ENCODE measurements at places on chromosomes 6 and 20. TPM values are rescaled to one million over a fixed set of nuclear protein-coding genes. Genes with fewer than 3 reads are reported as not detected.
A peak's percentile ranks its signal among the peaks of the same experiment; 100 is the strongest.

Gene UNC5CL
- total RNA-seq: 0.52 TPM

- no peaks in the 10 kb centered on the region for H3K36me3 ChIP-seq
- no peak overlapping the region for H3K27ac ChIP-seq
- H3K27me3 ChIP-seq: no peaks in the 10 kb centered on the region
Observed at GRCh38 chr20:48538856-48539255, 288.9 kb downstream of the PREX1 start.

DNA sequence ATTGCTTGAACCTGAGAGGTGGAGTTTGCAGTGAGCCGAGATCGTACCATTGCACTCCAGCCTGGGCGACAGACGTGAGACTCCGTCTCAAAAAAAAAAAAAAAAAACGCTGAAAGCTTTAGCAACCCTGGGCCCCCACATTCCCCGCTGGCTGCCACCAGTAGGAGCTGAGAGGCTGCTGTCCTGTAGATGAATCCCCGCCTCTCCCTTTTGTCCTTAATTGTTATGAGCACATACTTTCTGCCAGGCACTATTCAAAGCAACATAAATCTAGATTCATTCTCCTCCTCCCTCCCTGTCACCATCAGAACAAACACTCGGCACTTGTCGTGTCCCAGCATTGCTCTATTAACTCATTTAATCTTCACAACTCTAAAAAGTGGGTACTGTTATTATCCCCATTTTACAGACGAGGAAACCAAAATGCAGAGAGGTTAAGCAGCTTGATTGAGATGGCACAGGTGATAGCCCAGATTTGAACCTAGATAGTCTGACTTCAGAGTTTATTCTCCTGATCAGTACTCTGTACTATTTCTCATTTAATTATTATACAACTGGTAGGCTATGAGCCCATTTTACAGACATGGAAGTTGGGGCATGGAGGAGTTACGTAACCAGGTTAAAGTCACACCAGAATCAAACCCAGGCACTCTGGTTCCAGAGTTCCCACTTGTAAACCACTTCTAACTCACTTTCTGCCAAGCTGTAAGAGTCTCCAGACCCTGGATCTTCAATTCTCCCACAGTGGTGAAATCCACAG is 97.4 kb downstream of the EYA2 start:
- no peaks in the 10 kb centered on the region for H3K36me3 ChIP-seq
- DNase-seq: no peak
- H3K4me1 ChIP-seq: peaks cover 12% of the 10 kb centered on the region

DNA sequence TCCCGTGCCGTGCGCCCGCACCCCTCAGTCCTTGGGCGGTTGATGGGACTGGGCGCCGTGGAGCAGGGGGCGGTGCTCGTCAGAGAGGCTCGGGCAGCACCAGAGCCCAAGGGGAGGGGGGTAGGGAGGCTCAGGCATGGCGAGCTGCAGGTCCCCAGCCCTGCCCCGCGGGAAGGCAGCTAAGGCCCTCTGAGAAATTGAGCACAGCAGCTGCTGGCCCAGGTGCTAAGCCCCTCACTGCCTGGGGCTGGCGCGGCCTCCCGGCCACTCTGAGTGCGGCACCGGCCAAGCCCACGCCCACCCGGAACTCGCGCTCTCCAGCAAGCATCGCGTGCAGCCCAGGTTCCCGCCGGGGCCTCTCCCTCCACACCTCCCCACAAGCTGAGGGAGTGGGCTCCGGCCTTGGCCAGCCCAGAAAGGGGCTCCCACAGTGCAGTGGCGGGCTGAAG is 16.4 kb downstream of the SOX4 start:
- no peaks in the 10 kb centered on the region for H3K36me3 ChIP-seq
- peaks cover 14% of the 10 kb centered on the region for H3K4me1 ChIP-seq
- no peaks in the 10 kb centered on the region for H3K27me3 ChIP-seq

GRCh38 chr6:45163952-45164766 is 164.0 kb upstream of the RUNX2 start:
- H3K27me3 ChIP-seq: no peaks in the 10 kb centered on the region
- H3K4me3 ChIP-seq: no peak overlapping the region
- DNase-seq: no peak
- H3K4me1 ChIP-seq: no peaks in the 10 kb centered on the region

Gene MTFR2
- not detected for total RNA-seq

Gene CNR1
- 12.9 TPM for total RNA-seq

DNA sequence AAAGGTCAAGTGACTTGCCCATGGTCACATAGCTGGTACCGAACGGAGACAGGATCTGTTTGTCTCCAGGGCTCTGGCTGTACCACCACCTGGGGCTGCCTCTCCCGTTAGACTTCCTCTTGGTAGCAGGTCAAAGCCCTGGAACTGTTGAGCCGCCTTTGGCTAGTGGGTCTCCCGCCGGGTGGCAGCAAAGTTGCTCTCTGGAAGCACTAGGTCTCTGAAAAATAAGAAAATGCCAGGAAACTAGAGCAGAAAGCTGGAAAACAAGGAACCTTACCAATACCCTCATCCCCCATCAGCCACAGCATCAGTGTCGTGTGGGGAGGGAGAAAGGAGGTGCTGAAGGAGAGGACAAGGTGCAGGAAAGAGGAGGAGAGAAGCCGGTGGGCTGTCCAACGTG is 291.0 kb upstream of the SUPT3H start:
- H3K36me3 ChIP-seq: no peaks in the 10 kb centered on the region
- DNase-seq: no peak
- H3K4me1 ChIP-seq: peaks cover 4% of the 10 kb centered on the region
- H3K27ac ChIP-seq: no peak overlapping the region

GRCh38 chr20:56634735-56635385 is 5.8 kb downstream of the TFAP2C start:
- peaks cover 1% of the 10 kb centered on the region for H3K36me3 ChIP-seq
- H3K27ac ChIP-seq: no peak overlapping the region
- H3K4me3 ChIP-seq: no peak overlapping the region
- peaks cover 21% of the 10 kb centered on the region for H3K27me3 ChIP-seq
- H3K4me1 ChIP-seq: peaks cover 17% of the 10 kb centered on the region
- DNase-seq: no peak

DNA sequence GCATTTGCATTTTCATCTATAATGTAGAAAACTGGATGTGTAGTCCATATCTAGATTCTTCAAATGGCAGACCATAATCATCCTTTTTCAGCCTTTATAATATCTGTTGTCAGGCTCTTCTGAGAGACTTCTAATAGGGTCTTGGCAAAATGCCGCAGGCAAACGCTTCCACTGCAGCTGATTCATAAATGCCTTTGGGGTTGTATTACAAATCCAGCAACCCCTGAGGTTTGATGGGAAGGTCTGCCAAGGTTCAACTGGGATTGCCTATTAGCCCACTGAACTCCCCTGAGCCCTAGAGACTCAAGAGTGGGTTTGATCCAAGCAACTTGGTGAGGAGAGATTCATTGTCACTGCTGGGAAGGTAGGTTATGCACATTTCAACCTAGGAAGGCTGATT is 365.2 kb upstream of the POU3F2 start:
- H3K4me3 ChIP-seq: no peak overlapping the region
- no peak for DNase-seq
- H3K36me3 ChIP-seq: no peaks in the 10 kb centered on the region

GRCh38 chr6:82702574-82702973 is 339.0 kb downstream of the TPBG start:
- no peaks in the 10 kb centered on the region for H3K27me3 ChIP-seq
- no peak for DNase-seq
- peaks cover 15% of the 10 kb centered on the region for H3K4me1 ChIP-seq
- H3K4me3 ChIP-seq: no peak overlapping the region
- no peaks in the 10 kb centered on the region for H3K36me3 ChIP-seq

GRCh38 chr6:136134751-136135150 is 115.4 kb downstream of the MTFR2 start:
- H3K4me3 ChIP-seq: no peak overlapping the region
- no peak for DNase-seq
- no peaks in the 10 kb centered on the region for H3K27me3 ChIP-seq

- peak overlapping the region; percentile 77 for H3K27ac ChIP-seq
- H3K27me3 ChIP-seq: no peaks in the 10 kb centered on the region
- peaks cover 28% of the 10 kb centered on the region for H3K4me1 ChIP-seq
- H3K36me3 ChIP-seq: no peaks in the 10 kb centered on the region
- no peak for DNase-seq
Observed at GRCh38 chr6:146914489-146915483, 289.4 kb upstream of the STXBP5 start.

DNA sequence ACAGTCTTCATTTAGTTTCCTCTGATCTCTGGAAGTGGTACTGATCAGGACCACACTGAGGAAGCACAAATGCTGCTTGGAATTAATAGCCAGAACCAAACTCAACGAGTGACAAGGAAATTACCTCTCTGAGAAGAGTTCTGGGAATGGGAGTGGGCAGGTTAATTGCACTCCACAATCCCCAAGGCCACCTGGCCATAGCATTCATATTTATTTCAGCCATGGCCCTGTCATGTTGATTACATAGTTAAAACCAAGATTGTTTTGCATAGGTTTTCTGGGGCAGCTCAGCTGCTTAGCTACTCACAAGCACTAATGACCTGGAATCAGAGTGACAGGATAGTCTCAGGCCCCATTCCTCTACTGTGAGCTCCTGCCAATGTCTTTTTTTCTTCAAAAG is 230.2 kb upstream of the RIMS1 start:
- H3K36me3 ChIP-seq: no peaks in the 10 kb centered on the region
- H3K27ac ChIP-seq: no peak overlapping the region
- H3K4me3 ChIP-seq: no peak overlapping the region
- H3K27me3 ChIP-seq: no peaks in the 10 kb centered on the region
- no peak for DNase-seq
- no peaks in the 10 kb centered on the region for H3K4me1 ChIP-seq

GRCh38 chr6:22751223-22751622 is 181.9 kb downstream of the HDGFL1 start:
- no peaks in the 10 kb centered on the region for H3K36me3 ChIP-seq
- H3K27me3 ChIP-seq: no peaks in the 10 kb centered on the region
- H3K4me3 ChIP-seq: no peak overlapping the region
- no peaks in the 10 kb centered on the region for H3K4me1 ChIP-seq
- no peak overlapping the region for H3K27ac ChIP-seq

Gene THEMIS
- 0.23 TPM for total RNA-seq

Gene NKX2-2
- total RNA-seq: not detected

GRCh38 chr6:13251242-13251641 is 77.1 kb downstream of the TBC1D7 start:
- no peaks in the 10 kb centered on the region for H3K36me3 ChIP-seq
- H3K4me1 ChIP-seq: no peaks in the 10 kb centered on the region
- H3K4me3 ChIP-seq: no peak overlapping the region
- no peak for DNase-seq
- no peak overlapping the region for H3K27ac ChIP-seq
- H3K27me3 ChIP-seq: no peaks in the 10 kb centered on the region

Gene PTK6
- total RNA-seq: 0.06 TPM

DNA sequence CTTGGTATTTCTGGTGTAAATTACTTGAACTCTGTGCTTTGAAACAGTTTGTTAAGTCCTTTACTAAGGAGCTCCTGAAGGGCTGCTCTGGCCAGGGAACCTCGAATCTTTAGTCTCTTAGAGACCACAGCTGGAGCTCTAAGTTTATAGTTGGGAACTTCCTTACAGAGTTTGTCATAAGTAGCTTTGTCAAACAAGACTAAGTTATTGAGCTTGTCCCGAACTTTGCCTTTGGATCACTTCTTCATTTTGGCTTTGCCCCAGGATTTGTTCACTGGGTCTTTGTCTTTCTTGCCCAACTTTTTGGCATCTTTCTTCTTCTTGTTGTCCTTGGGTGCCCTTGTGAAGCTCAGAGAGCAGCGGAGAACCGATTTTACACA is 64.8 kb downstream of the FAM50B start:
- no peaks in the 10 kb centered on the region for H3K36me3 ChIP-seq
- H3K4me3 ChIP-seq: no peak overlapping the region
- H3K27me3 ChIP-seq: no peaks in the 10 kb centered on the region
- no peak for DNase-seq

DNA sequence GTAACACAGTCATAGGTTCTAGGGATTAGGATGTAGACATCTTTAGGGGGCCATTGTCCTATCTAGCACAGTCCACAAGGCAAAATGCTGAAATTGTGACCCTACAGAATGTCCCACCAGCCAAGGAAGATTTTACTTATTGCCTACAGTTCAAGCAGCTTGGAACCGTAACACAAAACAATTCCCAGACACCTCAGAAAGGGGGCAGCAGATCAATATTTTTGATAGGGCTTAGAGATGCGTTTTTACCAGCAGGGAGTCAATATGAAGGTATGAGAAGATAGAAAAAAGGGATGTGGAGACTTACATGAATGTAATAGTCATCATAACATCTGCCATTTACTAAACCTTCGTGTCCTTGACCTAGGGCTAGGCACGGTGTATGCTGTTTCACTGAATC is 81.0 kb downstream of the TMEM170B start:
- no peak overlapping the region for H3K4me3 ChIP-seq
- no peak overlapping the region for H3K27ac ChIP-seq
- no peaks in the 10 kb centered on the region for H3K27me3 ChIP-seq
- DNase-seq: no peak
- no peaks in the 10 kb centered on the region for H3K36me3 ChIP-seq

Gene PLA2G7
- total RNA-seq: 0.26 TPM

Gene ISM1
- total RNA-seq: 5.9 TPM

Gene PDE7B
- 11.2 TPM for total RNA-seq

Gene PRDM1
- 5.1 TPM for total RNA-seq

Gene PRND
- not detected for total RNA-seq

DNA sequence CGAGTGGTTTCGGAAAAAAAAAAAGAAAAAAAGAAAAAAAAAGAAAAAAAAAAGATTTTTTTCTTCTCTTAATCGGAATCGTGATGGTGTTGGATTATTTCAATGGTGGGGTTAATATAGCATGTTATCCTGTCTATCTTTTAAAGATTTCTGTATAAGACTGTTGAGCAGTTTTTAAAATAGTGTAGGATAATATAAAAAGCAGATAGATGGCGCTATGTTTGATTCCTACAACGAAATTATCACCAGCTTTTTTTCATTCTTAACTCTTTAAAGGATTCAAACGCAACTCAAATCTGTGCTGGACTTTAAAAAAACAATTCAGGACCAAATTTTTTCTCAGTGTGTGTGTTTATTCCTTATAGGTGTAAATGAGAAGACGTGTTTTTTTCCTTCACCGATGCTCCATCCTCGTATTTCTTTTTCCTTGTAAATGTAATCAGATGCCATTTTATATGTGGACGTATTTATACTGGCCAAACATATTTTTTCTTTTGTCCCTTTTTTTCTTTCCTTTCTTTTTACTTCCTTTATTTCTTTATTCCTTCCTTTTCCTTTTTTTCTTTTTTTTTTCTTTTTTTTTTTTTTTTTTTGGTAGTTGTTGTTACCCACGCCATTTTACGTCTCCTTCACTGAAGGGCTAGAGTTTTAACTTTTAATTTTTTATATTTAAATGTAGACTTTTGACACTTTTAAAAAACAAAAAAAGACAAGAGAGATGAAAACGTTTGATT is 3.6 kb downstream of the SOX4 start:
- peaks cover 15% of the 10 kb centered on the region for H3K4me1 ChIP-seq
- no peak for DNase-seq
- peak overlapping the region; percentile 91 for H3K27ac ChIP-seq
- H3K4me3 ChIP-seq: peak overlapping the region; percentile 85

GRCh38 chr6:12369781-12370262 is 79.7 kb downstream of the EDN1 start:
- H3K4me3 ChIP-seq: no peak overlapping the region
- H3K4me1 ChIP-seq: no peaks in the 10 kb centered on the region
- no peak overlapping the region for H3K27ac ChIP-seq
- no peaks in the 10 kb centered on the region for H3K27me3 ChIP-seq
- H3K36me3 ChIP-seq: no peaks in the 10 kb centered on the region
- no peak for DNase-seq
